ENCODE measurements at places on chromosomes 13 and 19.

DNA sequence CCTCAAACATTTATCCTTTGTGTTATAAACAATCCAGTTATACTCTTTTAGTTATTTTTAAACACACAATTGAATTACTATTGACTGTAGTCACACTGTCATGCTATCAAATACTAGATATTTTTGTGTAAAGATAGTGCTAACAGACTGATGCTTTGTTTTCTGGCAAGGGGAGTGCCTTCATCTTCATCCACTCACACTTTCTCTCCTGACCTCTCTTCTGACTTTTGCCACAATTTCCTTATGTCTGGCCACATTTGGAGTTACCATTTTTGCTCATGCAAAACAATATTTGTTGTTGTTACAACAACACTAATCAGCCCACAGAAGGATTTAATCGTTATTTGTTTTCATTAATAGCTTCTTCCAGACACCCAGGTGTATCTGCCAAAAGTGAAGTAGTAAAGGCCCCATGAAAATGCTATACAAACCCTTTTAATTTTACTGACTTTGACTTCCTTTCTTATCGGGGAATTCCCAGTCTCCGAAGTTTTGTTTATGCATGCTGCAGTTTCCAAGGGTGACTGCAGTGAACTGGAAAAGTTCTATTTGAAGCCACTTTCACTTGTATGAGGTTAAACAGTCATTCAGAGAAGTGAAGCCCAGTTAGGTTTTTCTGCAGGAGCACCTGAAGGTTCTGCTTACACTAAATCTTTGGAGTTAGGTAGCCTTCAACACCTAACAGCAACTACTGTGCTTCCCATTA, 66.1 kb upstream of the FRY start:
- DNase-seq: peak; percentile 14

- DNase-seq: no peak
Observed at GRCh38 chr13:76619631-76620030, 266.6 kb downstream of the KCTD12 start.

DNA sequence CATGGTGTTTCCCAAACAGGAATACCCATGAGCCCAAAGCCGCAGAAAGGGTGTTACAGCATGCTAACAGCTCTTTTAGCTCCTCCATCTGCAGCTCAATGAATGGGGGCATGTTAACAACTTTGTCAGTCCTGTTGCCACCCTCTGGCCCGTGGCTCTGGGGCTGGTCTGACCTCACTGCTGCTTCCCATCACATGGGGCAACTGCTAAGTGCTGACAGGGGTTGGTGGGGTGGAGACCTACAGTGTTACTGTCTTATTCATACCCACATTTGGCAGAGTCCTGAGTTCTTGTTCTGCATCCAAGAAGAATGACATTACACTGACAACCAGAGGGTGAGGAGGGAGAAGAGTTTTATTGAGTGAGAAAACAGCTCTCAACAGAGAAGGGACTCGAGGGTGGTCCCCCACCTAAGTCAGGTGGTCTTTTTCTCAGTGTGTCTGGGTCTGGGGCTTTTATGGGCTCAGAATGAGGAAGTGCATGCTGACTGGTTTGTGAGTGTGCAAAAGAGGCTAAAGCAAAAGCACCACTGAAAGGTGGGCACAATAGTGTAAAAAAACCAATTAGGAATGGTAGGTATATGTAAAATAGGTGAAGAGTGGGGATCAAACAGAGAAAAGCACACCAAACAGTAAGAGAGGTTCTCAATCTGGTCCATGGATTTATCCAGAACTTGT, 1952.0 kb upstream of the PCDH20 start:
- no peak for DNase-seq

- no peak for DNase-seq
Observed at GRCh38 chr19:6864325-6864940, 22.9 kb upstream of the ADGRE1 start.

DNA sequence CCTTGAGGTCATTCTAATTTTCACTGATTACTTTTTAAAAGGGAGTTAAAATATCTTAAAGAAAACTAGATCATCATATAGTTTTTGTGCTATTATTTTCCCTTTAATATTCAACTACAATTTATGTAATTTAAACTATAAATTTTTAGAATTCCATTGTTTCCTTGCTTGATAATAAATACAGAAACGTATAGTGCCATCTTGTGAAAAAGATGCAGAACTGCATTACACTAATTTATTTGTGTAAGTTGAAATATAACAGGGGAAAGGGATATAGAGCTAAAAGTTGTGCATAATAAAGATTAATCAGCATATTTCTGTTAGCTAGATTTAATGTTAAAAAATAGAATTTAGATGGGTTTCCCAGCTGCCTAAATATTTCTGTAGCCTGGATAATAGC, 61.5 kb upstream of the TDRD3 start:
- DNase-seq: no peak

- no peak for DNase-seq
Observed at GRCh38 chr19:53991224-53992113, at the start of gene CACNG6. Gene CACNG6 (plus strand): TSS chr19:53991637. CDS start chr19:53992878, 1,241 bp downstream.

DNA sequence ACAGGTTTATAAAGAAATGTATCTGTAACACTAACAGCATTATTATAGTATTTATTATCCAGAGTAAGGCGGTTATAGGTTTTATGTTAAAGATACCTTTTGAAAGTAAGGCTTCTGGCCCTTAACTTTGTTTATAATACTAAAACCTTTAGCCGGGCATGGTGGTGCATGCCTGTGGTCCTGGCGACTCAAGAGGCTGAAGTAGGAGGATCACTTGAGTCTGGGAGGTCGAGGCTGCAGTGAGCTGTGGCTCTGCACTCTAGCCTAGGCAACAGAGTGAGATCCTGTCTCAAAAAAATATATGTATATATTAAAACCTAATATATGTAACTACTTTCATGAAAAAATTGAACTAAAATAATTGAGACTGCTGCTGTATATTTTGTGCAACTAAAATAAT, 98.7 kb upstream of the KLF5 start:
- no peak for DNase-seq

GRCh38 chr19:16207490-16208025, 9.8 kb downstream of the AP1M1 start:
- DNase-seq: no peak

DNA sequence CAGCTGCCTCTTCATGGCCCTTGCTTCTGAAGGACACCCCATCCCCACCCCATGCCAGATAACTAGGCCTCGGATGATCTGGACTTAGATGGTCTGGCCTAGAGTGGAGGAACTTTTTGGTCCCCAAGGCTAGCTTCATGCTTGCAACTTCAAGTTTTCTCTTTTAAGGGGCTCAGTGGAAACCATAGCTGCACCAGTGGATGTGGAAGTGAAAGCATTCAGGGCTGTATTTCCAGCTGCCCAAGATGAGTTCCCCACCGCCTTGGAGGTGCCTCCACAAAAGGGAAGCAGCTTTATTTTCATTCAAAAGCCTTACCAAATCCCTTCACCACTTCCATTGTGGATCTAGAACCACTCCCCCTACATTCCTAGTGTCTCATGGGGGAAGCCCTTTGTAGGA, 17.6 kb upstream of the GSX1 start:
- DNase-seq: no peak

DNA sequence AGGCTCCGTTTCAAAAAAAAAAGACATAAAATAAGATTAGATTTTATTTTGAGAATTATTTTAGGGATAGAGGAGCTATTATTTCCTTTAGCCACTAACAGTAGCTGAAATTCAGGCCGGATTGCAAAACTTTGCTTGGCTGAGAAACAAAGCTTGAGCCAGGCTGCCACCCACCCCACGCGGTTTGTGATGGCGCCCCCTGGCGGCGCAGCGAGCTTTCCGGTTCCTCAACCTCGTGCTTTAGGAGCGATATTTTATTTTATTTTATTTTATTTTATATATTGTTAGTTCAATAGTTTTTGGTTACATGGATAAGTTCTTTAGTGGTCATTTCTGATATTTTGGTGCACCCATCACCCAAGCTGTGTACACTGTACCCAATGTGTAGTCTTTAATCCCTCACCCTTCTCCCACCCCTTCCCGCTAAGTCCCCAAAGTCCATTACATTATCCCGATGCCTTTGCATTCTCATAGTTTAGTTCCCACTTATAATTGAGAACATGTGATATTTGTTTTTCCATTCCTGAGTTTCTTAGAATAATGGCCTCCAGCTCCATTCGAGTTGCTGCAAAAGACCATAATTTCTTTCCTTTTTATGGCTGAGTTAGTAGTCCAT, 19.8 kb upstream of the CEACAM4 start:
- peak; percentile 33 for DNase-seq

- no peak for DNase-seq
Observed at GRCh38 chr13:68023838-68024581, 793.9 kb upstream of the PCDH9 start.

GRCh38 chr13:23449398-23450162, 16.1 kb upstream of the SACS start:
- no peak for DNase-seq

GRCh38 chr19:40523322-40524047, 53.2 kb upstream of the SHKBP1 start:
- DNase-seq: peak; percentile 64

- DNase-seq: peak; percentile 26
Observed at GRCh38 chr13:97262058-97262457, 39.9 kb downstream of the MBNL2 start.

- DNase-seq: no peak
Observed at GRCh38 chr19:4453232-4454179, 4.1 kb downstream of the UBXN6 start.

DNA sequence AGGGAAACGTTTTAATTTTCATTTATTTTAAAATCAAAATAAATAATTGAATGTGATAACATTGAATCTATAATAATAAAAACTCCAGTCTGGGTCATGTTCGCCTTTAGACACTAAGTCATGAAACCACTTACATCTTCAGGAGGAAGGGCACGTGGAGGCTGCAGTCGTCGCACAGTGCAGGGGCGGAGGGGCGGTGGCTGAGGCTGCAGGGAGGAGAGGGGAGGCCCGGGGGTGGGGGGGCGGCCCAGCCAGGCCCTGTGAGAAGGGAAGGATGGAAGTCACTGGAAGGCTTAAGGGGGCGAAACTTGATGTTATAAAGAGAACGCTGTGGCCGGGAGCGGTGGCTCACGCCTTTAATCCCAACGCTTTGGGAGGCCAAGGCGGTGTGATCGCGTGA, 14.9 kb upstream of the LATS2 start:
- DNase-seq: no peak

GRCh38 chr19:32866564-32867265, 2.9 kb downstream of the SLC7A9 start:
- no peak for DNase-seq

DNA sequence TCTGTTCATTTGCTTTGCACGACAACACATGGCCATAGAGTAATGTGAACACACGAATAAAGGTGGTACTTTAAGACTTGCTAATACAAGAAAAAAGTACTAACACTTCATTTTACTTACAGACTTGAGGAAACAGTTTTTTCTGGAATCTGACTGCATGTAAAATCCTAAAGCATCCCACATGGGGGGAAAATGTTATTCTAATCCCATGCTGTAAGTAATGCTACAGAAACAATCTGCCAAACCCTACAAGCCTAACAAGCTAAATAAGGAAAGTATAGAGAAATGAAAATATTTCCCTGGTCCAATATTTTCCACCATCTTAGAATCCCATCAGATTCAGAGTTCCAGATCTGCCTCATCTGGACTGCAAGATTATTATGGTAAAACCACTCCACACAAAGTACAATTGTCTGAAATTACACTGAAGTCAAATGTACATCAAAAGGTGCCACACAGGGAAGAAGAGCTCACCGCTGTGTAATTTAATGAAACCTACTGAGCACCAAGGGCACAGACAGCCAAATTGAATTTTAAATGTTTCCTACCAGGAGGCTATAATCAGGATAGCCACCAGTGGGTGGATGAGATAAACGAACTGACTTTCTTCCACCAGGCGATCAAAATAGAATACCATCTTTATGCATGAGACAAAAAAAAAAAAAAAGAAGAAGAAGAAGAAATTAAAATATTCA, 22.0 kb downstream of the LHFPL6 start:
- DNase-seq: no peak

GRCh38 chr19:57171551-57172081, 4.3 kb upstream of the DUXA start:
- no peak for DNase-seq

DNA sequence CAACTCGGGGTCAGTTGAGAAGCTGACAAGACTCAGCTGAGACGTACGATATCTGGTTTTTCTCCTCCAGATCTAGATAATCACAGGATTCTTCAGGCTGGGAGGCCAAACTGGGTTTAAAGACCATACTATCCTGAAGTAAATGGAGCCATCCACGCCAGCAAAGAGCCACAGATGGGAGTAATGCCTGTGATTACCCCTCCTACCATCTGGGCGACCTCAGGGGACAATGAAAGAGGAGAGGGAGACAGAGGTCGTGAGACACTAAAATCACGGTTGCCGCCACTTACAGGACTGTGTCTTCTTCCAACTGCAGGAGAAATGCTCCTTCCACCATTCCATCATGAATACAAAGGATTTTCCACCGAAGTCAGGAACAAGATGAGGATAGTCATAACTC, 3.1 kb upstream of the NLRP13 start:
- no peak for DNase-seq

DNA sequence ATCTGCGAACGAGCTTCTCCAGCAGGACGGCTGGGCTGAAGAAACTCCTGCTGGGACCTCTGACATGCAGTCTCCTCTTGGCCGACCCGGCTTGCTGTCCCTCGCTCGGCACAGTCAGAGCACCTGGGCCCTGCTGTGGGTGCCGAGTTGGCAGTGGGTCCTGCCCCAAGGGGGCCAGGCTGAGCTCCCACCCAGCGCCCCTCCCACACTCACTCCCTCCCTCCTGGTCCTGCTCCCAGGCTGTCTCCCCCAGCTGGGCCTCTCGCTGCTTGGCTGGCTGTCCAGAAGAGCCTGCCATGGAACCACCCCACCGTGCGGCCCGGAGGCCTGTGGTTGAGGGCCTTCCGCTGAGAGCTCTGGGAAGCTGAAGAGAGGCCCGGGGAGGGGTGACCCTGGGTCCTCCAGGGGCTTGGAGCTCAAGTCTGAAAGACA, 6.0 kb downstream of the AKT2 start:
- no peak for DNase-seq

- DNase-seq: no peak
Observed at GRCh38 chr19:13825489-13826441, 30.5 kb downstream of the ZSWIM4 start.

GRCh38 chr13:37023871-37024270, 23.3 kb downstream of the EXOSC8 start:
- no peak for DNase-seq

- DNase-seq: no peak
Observed at GRCh38 chr13:77384999-77385398, 58.1 kb upstream of the MYCBP2 start.

GRCh38 chr13:53098455-53098854, 69.8 kb downstream of the OLFM4 start:
- DNase-seq: no peak

- peak; percentile 39 for DNase-seq
Observed at GRCh38 chr13:94548821-94549231, 47.1 kb downstream of the TGDS start.

- no peak for DNase-seq
Observed at GRCh38 chr13:27055526-27055925, 116.1 kb downstream of the USP12 start.

DNA sequence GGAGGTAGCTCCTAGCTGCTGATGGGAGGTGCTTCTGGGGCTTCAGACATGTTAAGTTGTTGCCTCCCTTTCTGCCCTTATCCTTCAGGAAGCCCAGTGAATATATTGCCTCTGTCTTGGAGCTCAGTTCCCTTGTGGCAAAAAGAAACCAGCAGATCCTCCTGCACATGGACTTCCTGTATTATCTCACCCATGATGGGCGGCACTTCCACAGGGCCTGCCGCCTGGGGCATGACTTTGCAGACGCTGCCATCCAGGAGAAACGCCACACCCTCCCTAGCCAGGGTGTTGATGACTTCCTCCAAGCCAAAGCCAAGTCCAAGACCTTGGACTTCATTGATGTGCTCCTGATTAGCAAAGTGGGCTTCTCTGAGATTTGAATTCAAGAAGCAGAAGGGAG, 6.0 kb upstream of the CYP4F12 start:
- DNase-seq: no peak

GRCh38 chr19:31913103-31913661, 432.2 kb upstream of the ZNF507 start:
- no peak for DNase-seq
